Hematopoietic multipotent progenitor cell treated with erythropoietin and hydrocortisone succinate and interleukin-3 and kit ligand, for 15 days (in vitro differentiated cells): ENCODE measurements at places on chromosomes 2 and 18.

DNA sequence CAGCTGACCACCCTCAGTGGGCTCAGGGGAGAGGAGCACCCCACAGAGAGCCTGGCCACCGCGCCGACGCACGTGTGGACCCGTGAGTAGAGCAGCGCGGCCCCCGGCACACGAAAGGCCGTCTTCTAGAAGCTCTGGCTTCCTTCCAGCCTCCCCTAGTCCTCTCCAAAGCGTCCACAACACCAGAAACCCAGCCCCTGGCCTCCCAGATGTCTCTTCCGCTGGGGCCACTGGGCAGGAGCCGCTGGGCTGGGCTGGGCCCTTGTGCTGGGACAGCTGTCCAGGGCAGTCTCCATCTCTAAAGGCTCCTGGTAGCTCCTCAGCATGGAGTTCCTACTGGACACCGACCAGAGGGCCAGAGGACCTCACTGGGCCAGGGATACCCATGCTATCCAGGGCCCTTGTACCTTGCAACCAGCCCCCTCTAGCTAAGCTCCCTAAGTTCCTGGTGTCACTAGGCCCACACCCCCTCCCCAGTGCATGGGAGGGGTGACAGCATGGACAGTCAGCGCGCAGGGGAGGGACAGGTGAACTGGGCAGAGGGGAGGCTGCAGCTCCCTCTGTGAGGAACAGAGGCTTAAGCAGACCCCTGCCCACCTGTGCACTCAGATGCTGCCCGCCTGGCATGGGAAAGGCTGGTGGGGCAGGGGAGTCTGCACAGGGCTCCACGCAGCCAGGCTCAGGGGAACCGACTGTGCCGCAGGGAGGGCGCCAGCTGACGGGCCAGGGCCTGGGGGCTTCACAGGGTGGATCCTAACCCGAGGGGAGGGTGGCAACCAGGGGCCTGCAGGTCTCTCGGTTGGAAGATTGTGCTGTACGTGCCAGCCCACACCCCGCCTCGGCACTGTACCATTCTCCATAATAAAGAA, 32.9 kb downstream of the MTERF4 start:
- no peak for DNase-seq

- no peak for DNase-seq
These were observed 465.8 kb upstream of the MEIS1 start for GRCh38 chr2:65969161-65969560.

GRCh38 chr18:59699750-59700534, 2.7 kb upstream of the CCBE1 start:
- DNase-seq, result no peak

DNA sequence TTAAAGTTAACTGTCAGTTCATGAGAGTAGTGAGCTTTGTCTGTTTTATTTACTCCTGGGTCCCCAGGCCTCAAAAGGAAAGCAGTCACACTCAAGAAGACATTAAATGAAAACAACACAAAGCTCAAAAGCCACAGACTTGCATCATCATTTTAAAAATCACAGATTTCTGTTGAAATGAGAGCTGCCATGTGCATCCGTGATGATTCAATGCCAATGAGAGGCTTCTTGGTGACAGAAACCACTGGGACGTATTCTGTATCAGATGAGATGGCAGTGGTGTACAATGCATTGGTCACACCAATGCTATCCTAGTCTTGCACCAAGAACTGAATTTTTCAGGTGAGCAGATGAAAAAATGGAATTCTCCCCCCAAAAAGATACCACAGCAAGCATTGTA, 204.8 kb downstream of the ANAPC1 start:
- DNase-seq, result no peak

DNA sequence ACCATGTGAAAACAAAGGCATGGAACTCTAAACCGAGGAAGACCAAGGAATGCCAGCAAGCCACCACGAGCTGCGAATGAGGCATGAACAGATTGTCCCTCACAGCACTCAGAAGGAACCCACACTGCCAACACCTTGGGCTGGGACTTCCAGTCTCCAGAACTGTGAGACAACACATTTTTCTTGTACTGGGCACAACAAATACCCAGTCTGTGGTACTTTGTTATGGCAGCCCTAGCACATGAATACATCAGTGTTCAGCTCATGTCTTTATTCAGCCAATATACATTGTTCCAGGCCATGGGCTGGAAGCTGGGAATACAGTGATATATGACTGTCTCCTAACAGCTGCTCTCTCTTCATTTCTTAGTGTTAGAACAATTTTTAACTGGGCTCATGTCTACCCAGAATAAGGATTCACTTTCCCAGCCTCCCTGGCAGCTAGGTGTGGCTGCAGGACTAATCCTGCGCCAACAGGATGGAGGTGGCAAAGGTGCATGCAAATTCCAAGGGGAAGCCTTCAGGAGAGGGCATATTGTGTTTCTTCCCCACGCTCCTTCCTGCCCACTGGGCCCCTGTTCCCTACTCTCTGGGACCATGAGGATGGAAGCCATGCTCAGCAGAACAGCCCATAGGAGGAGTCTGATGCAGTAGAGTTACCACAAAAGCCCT, 59.6 kb downstream of the STPG4 start:
- no peak for DNase-seq
